ENCODE measurements at places on chromosomes 3 and 15. TPM values are rescaled to one million over a fixed set of nuclear protein-coding genes. Genes with fewer than 3 reads are reported as not detected.

ZXDC gene
- 47.6 TPM for total RNA-seq

SERPINI2 gene
- not detected for total RNA-seq

TLR9 gene
- not detected for total RNA-seq

SPATA12 gene
- total RNA-seq, result not detected

WDR93 gene
- total RNA-seq, result not detected

THPO gene
- not detected for total RNA-seq

SYNPR gene
- not detected for total RNA-seq

SNAP23 gene
- total RNA-seq, result 54.1 TPM

HYAL3 gene
- total RNA-seq, result 3.4 TPM

CCR2 gene
- 2.8 TPM for total RNA-seq

TMEM87A gene
- 64.0 TPM for total RNA-seq

GDPGP1 gene
- 6.6 TPM for total RNA-seq

GATA2 gene
- total RNA-seq, result 9.2 TPM

Measured in gastroesophageal sphincter (tissue), 4 donors.